8988T (cell line): ENCODE measurements at places on chromosomes 1 and 21.

DNA sequence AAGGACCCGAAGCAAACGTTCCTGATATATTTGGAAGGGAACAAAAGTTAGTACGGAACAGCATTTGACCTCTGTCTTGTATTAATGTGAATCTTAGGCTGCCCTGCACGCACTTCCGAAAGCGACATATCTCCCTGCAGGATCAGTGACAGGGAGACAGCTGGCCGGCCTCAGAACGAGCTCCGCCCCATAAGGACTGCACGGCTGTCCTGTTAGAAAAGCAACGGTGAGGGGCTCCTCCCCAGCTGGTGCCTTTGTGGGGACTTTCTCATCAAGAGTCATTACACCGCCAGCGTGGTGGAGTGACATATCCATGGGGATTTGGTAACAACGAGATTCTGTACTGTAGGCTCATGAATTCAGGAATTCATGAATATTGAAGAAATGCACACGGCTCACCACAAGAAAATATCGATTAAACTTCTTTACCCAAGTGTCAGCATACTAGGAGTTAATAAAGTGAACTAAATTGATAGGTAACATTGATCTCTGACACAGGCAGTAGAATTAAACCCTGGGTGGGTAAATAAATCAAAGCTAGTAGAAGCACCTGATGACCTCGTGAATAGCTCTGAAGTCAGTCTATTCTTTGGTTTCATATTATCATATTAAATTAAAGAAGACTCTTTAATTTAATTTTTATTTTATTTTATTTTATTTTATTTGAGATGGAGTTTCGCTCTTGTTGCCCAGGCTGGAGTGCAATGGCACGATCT is 8.1 kb upstream of the GREM2 start:
- DNase-seq, result no peak

DNA sequence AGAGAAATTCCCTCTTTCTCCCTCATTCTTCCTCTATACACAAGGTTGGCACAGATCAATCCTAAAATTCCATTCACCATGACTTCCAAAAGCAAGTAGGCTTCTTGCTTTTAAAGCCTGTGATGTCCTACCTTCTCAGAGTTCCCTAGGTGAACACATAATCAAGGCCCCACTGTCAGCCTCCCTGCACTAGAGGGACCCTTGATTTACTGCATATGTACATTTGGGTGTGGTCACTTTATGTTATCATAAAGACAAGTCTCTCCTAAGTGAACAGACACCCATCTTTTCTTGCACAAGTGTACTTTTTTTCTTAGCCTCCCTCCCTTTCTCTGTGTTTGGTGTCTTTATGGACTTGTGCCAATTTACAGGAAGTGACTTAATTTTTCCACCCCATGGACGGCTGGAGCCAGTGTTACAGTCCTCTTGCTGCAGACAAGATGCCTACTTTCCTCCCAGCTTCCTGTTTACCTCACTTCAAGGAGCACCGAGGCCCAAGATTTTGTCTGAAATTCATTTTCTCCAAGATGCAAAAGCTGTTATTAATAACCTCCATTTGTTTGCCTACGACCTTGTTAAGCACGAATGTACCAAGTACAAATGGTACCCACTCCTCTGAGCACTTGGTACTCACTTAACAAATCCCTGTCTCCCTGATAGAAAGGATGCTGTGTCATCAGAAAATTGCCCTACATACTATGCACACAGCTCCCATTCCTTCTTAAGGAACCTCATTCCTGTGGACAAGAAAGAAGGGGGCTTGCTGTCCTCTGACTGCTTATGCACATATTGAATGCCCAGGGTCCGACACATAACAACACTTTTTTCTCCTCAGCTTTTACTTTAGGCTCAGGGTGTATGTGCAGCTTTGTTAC is 82.8 kb upstream of the SLC44A3 start:
- no peak for DNase-seq

- DNase-seq, result no peak
Measured at GRCh38 chr1:207644166-207644851, 624 bp upstream of the CR1L start.

DNA sequence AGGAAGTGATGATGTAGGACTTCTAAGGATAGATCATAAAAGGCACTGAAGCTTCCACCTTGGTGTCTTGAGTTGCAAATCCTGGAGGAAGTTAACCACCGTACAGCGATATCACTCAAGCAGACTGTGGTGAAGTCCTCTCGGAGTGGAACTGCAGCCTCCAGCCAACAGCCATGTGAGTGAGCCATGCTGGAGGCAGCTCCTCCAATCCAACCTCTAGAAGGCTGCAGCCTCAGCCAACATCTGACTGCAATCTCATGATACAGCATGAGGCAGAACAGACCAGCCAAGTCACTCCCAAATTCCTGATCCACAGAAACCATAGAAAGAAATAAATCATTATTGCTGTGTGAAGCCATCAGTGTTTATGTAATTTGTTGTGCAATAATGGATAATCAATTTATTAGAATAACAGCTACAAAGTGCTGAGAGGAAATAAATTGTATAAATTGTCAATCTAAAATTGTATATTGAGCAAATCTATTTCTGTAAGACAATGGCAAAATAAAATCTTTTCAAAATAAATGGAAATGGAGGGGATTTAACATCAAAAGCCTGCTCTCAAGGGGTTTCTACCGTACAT is 65.0 kb downstream of the PRSS38 start:
- DNase-seq, result no peak

- no peak for DNase-seq
Measured at GRCh38 chr1:17089506-17089905, 29.7 kb downstream of the PADI2 start.

DNA sequence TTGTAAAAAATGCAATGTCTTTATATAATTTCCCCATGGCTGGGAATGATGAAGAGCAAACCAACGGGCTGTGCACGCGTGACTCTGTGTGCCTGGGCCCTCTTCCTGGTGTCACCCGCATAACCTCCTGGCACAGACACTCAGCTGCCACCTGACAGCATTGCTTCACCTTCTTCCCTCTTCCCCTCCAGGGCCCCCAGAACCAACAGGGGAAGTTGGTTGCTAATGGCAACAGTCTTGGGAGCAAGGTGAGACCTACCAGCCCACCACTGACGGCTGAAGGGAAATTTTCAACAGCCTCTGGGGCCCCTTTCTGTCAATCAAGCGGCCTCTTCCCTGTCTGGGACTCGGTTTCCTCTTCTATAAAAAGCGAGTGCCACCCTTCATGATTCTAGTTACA is 33.2 kb downstream of the SSBP3 start:
- no peak for DNase-seq

DNA sequence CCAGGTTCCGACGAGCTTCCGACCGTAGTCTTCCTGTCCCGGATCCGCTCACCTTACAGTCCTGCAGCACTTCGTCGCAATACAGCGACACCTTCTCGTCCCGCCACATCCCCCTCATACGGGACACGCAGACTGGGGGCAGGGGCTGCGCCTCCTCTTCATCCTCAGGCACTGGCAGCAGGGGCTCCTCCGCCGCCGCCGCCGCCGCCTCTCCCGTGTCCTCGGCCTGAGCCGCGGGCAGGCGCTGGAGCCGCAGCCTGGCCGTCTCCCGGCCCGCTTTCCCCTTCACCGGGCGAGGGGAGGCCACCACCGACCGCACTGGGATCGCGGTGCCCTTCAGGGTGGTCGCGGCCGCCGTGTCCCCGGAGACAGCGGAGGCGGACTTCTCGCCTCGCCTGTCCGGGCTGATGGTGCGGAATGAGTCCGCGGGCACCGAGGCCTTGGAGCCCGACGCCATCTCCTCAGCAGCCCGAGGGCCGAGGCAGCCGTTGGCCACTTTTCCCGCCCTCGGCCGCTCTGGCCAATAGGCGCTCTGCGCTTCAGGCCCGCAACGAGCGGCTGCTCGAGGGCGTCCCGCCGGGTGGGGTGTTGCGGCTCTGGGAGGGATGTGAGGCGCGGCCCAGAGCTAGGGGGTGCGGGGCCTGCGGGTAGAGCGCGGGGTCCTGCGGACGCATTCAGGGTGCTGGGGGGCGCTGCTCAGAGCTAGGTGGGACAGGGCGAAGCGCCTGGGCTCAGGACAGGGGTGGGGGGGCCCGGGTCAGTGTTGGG is at the start of gene SHCBP1L:
Gene SHCBP1L (minus strand): TSS at position 490 of the 768 bp plus-strand sequence. CDS start 33 bp downstream, at position 457.
- no peak for DNase-seq

- DNase-seq, result no peak
Measured at GRCh38 chr1:67618285-67619018, 66.5 kb upstream of the GADD45A start.

DNA sequence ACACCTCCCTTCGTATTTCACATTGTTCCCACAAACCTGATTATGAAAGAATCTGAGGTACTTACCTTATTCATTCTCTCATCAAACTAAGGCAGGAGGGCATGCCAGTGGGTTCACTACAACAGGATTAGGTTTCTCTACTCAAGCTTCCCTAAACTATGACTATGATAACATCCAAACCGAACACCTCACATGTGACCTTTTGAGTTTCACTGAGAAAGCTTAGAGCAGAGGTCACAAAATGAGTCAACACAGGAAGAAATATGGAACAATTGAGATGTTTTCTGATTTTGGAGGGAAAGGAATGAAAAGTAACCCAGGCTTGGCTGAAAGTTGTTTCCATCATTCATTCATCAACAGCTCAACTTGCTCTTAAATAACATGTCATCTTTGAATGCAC is 24.1 kb downstream of the UBR4 start:
- no peak for DNase-seq

- no peak for DNase-seq
Measured at GRCh38 chr21:31497914-31498313, 153.9 kb upstream of the TIAM1 start.

GRCh38 chr1:65558215-65558614 is 137.7 kb downstream of the LEPR start:
- DNase-seq, result no peak

- no peak for DNase-seq
Measured at GRCh38 chr1:194447636-194448035, 1261.2 kb upstream of the B3GALT2 start.

- DNase-seq, result no peak
Measured at GRCh38 chr1:32891630-32892029, 5.3 kb downstream of the HPCA start.

GRCh38 chr1:164953098-164953497 is 394.1 kb downstream of the PBX1 start:
- no peak for DNase-seq

GRCh38 chr1:77218477-77219165 is 609 bp downstream of the PIGK start:
- DNase-seq, result no peak

GRCh38 chr1:18353992-18354391 is 126.7 kb upstream of the KLHDC7A start:
- DNase-seq, result no peak

DNA sequence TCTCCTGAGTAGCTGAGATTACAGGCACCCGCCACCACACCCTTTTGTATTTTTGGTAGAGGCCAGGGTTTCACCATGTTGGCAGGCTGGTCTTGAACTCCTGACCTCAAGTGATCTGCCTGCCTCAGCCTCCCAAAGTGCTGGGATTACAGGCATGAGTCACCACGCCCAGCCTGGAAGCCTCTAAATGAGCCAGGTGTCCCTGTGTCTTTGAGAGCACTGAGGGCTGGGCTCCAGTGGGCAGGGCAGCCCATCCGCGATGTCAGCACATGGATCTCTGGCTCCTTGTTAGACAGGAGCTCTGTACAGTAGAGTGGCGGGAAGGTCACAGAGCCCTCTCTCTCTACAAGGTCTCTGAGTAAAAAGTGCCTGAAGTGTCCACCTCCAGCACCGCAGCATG is 124.3 kb downstream of the PGBD5 start:
- no peak for DNase-seq

- DNase-seq, result no peak
Measured at GRCh38 chr1:169024800-169025271, 81.7 kb upstream of the ATP1B1 start.

DNA sequence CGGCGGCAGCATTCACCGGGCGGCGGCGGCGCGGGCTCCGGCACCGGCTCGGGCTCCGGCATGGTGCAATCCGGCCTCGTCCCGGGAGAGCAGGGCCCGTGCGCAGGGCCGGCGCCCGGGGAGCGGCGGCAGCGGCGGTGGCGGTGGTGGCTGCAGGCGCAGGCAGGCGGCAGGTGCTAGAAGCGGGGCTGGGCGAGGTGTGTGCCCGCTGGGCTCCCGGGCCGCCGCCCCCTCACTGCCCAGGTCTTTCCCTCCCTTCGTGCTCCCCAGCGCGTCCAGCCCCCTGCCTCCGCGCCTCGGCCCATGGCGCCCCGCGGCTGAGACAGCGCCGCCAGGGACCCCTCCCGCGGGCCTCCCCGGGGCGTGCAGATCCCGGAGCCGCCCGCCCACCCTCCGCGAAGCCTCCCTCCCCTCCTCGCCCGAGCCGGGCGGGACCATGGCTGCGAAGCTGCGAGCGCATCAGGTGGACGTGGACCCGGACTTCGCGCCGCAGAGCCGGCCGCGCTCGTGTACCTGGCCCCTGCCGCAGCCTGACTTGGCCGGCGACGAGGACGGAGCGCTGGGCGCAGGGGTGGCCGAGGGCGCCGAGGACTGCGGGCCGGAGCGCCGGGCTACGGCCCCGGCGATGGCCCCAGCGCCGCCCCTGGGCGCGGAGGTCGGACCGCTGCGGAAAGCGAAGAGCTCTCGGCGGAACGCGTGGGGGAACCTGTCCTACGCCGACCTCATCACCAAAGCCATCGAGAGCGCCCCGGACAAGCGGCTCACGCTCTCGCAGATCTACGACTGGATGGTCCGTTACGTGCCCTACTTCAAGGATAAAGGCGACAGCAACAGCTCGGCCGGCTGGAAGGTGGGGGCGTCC is 492 bp downstream of the FOXO6 start:
- no peak for DNase-seq

- DNase-seq, result no peak
Measured at GRCh38 chr1:31201931-31202360, 37.7 kb downstream of the NKAIN1 start.

GRCh38 chr1:103326595-103326994 is 198.9 kb upstream of the RNPC3 start:
- no peak for DNase-seq

- no peak for DNase-seq
Measured at GRCh38 chr1:169312084-169312954, 55.3 kb downstream of the NME7 start.
